ENCODE measurements at places on chromosomes 12 and 14.

- peak; percentile 53 for DNase-seq
Observed at GRCh38 chr14:105093038-105093430, 27.8 kb upstream of the GPR132 start.

DNA sequence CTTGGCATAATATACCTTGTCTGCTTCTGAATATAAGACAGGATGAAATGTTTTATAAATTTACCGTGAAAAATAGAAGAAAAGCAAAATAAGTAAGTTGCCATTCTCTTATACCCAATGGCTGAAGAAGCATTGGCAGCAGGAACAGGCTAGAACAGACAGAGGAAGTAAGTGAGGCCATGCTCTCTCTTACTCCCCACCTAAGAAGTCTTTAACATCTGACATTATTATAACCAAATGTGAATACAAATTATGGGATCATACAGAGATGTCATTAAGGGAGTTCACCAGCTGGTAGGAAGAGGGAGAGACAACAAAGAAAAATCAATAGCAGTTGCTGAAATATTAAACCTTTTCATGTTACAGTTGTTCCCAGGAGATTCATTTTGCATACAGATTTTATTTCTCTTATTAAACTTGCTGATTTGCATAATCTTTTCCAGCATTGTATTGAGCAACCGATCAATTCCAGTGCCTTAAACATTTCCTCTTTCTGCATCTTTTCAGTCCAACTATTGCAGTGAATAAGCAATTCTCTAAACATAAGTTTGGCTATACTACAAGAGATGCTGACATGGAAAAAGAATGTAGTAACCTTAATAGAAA is 270.6 kb downstream of the SLC6A15 start:
- peak; percentile 90 for DNase-seq

GRCh38 chr14:90499908-90500664 is 103.3 kb downstream of the CALM1 start:
- DNase-seq = no peak

GRCh38 chr14:75520852-75521251 is 1.4 kb upstream of the BATF start:
- no peak for DNase-seq

GRCh38 chr14:39232554-39233415 is 930 bp upstream of the MIA2 start:
- peak; percentile 68 for DNase-seq

GRCh38 chr12:111578971-111579340 is 20.2 kb downstream of the ATXN2 start:
- peak; percentile 69 for DNase-seq

- DNase-seq = peak; percentile 74
Observed at GRCh38 chr14:76953311-76953945, 75.1 kb downstream of the IRF2BPL start.

Measured in fibroblast of gingiva (primary cell).